ENCODE measurements at places on chromosomes 4 and X.

DNA sequence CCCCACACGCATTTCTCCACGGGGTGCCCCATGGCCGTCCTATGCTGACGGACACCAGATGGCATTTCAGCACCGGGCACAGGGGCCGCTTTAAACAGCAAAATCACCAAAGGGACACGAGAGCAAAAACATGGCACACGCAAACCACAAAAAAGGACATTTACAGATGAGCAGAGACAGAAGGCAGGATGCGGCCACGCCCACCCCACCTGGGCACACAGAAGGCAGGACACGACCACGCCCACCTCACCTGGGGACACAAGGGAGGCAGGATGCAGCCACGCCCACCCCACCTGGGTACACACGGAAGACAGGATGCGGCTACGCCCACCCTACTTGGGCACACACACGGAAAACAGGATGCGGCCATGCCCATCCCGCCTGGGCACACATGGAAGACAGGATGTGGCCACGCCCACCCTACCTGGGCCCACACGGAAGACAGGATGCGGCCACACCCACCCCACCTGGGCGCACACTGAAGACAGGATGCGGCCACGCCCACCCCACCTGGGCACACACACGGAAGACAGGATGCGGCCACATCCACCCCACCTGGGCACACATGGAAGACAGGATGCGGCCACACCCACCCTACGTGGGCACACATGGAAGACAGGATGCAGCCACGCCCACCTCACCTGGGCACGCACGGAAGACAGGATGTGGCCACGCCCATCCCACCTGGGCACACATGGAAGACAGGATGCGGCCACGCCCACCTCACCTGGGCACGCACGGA is 69.1 kb downstream of the FAM53A start:
- no peak for DNase-seq

DNA sequence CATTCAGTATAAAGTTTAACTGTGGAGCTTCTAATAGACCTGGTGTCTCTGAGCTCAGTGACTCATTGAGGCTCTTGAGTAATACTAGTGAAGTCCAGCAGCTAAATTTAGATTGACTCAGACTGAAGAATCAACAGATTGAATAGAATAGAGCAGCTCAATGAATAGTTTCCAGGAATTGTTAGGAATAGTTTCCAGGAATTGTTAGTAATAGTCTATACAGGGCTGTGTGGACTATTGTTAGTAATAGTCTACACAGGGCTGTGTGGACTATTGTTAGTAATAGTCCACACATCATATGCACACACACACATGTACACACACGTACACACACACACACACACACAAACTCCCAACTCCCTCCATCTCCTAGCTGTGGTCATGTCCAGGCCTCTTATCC is 3.0 kb downstream of the GIMD1 start:
- DNase-seq: peak; percentile 86

DNA sequence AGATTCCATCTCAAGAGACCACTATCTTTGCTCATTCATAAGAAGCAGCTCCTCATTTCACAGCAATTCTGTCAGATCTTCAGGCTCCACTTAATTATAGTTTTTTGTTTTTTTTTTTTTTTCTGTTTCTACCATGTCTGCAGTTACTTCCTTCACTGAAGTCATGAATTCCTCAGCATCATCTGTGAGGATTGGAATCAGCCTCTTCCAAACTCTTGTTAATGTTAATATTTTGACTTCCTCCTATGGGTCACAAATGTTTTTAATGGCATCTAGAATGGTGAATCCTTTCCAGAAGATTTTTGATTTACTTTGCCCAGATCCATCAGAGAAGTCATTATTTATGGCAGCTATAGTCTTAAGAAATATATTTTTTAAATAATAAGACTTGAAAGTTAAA is 53.1 kb downstream of the BMP2K start:
- no peak for DNase-seq

DNA sequence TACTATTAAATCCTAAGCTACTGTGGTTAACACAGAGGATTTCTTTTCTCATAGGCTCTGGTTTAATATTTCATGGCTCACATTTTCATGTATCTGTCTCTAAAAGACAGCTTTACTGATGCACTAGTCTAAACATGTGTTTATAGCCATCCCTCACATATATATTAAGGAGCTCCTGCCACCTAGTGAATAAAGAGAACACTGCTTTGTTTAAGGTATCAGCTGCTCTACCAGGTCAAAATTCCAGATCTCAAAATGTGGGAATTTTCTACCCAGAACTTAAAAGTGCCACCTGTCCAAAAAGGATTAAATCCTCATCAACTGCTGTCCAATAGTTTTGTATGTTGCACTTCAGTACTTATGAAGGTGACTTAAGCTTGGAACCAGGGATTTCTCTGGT is 188.5 kb upstream of the TEX13C start:
- no peak for DNase-seq

DNA sequence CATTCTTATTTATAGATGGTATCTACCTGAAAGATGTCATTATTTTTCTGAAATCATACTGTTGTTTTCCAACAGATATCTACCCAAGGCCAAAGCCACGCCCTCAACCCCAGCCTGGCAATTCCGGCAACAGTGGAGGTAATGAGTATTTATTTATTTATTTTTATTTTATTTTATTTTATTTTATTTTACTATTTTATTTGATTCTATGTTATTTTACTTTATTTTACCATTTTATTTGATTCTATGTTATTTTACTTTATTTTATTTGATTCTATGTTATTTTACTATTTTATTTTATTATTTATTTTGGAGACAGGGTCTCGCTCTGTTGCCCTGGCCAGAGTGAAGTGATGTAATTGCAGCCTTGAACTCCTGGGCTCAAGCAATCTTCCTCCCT is 37.7 kb downstream of the XG start:
- DNase-seq: no peak

DNA sequence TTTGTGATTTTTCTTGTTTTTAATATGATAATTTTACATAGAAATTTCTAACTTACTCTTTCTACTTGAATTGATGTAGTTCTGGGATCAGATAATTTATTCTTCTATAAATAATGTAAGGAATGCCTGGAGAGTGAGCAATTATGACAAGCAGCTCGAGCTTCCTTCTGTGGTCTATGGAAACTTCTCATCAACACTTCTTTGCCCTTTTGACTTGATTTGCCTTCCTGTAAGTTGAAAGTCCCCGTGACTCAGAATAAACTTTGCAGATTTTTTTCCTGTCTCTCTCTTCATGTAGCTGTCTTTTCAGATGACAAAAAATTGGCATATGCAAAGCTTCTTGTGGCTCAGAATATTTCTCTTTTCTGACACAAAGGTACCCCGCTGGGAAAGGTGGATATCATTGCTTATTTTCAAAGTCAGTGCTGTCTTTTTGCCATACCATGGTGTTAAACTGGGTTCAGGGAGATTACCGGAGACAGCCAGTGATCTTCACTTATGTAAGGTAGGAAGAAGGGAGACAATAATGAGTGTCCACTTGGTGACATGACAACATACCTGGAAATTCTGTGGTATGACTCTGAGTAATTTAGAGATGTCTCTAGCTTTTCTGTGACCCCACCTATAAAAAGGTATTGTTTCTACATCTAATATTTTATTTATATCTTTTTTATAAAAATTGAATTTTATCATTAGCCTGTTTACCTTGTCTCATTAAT is 278.6 kb upstream of the GNPDA2 start:
- DNase-seq: no peak

GRCh38 chrX:130623518-130623917 is 221.7 kb downstream of the RBMX2 start:
- no peak for DNase-seq

DNA sequence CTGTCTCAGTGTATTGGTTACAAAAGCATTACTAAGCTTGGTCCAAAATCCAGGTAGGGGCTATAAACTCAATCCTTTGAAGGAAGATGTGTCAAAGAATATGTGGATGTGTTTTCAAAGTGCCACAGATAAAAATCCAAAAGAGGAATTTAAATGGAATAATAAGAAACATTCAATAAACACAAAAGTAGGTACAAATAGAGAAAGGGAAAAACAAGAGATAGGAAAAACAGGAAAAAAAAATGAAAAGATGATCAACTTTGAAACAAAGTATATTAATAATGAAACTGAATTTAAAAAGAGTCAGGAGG is 64.0 kb downstream of the PPP4R3C start:
- no peak for DNase-seq

- no peak for DNase-seq
Observed at GRCh38 chr4:169184686-169185085, 86.1 kb downstream of the SH3RF1 start.

GRCh38 chr4:6189511-6189910 is 10.8 kb downstream of the JAKMIP1 start:
- DNase-seq: no peak

DNA sequence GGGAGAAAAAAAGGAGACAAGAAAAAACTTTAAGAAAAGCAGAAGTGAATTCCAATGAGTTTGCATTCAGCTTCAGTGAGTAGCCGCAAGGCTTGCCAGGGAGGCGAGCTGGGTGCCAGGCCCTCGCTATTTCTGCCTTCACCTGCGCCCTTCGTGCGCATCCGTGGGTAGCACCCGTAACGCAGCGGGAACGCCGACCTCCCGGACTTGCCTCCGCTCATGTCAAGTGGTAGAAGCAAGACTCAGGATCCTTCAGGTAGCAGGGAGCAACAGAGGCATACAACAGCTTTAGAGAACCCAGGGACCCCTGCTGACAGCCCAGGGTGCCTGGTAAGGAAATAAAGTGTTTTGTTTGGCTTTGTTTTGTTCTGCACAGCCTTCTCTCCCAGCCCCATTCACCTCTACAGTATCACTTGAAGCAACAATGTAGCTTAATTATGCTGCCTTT is 140.0 kb upstream of the BCOR start:
- no peak for DNase-seq

DNA sequence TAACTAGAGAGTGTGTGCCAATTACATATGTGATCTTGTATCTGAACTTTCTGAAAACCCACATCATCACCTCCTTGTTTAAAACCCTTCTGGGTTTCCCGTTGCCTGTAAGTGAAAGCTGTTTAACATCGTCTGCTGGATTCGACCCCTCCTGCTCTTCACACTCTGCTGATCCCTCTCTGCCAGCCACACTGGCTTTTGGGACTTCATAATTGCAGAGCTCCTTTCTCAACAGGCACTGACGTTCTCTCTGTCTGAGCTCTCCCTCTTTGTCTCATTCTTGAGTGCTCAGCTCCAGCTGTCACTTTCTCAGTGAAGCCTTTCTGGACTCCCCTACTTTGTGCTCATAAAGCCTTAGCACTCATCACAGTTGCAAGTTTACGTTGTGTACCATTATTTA is 153.9 kb downstream of the CEP135 start:
- no peak for DNase-seq

- DNase-seq: no peak
Observed at GRCh38 chr4:117357437-117357836, 272.1 kb upstream of the TRAM1L1 start.

- no peak for DNase-seq
Observed at GRCh38 chr4:152398060-152398459, 137.8 kb downstream of the FBXW7 start.

DNA sequence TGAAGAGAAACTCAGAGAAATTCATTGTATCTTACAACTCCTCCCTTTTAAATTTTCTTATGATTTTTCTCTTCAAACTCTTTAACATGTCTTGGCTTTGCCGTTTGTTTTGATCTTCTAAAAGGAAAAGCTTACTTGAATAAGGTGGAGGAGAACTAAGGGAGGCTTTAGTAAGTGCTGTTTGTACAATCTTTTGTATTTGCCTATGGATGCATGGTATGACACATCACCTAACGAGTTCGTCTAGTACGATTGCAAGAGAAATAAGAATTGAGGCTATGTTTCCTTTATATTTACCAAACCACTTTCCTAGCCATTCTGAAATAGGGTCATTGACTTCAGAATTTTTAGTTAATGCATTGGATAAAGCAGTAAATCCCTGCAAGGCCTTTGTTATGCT is 8.4 kb upstream of the BST1 start:
- DNase-seq: no peak

- peak; percentile 41 for DNase-seq
Observed at GRCh38 chr4:26576231-26576739, 7.6 kb upstream of the TBC1D19 start.

- DNase-seq: no peak
Observed at GRCh38 chrX:3360881-3361280, 14.4 kb upstream of the MXRA5 start.

DNA sequence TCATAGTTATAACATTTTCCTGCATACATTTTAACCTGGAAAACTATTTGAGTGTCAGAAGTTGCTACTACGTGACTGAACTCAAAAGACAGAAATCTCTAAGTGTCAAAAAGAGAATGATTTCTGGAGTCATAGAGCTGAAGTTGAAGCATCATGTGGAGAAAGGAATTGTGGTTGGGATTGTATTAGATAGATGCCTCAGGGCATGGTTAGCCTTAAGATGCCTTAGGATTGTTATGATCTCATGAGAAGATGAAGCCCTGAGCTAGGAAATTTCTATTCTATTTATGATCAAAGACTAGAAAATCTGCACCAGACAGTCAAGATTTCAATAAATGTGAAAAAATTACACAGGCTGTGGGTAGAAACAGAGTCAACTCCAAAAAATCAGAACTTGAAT is 20.2 kb downstream of the EPGN start:
- no peak for DNase-seq

- no peak for DNase-seq
Observed at GRCh38 chrX:69280933-69281332, 115.7 kb upstream of the PJA1 start.

DNA sequence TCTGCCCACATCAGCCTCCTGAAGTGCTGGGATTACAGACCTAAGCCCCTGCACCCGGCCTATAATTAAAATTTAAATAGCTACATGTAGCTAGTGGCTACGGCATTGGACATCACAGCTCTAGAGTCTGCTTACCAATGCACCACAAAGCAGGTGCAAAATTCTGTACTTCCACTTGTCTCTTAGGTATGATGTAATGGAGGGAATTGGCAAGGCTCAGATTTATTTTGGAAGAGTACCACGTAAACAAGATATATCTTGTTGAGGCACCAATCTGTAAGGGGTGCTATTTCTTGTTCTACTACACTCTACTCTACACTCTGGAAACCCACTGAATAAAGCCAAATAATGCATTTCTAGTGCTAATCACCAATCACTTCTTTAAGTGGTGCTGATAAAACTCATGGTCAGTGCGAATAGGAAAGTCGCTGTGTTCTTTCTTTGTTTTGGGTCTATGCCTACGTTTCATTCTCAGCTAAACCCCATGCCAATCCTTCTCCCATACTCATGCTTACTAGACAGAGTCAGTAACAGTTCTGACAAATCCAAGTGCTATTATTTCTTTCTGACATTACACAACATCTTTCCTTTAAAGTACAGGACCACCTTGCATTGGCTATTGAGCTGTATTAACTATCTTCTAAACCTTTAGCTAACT is 92.3 kb downstream of the GC start:
- no peak for DNase-seq

- no peak for DNase-seq
Observed at GRCh38 chr4:87042986-87043820, 108.4 kb downstream of the AFF1 start.

All from AG08395 (cell line).